ENCODE measurements at places on chromosomes 13 and 19. TPM values are rescaled to one million over a fixed set of nuclear protein-coding genes. Genes with fewer than 3 reads are reported as not detected.

Gene GAPDHS
- not detected for total RNA-seq

- peak; percentile 29 for DNase-seq
Measured at GRCh38 chr19:13441810-13442512, 64.3 kb downstream of the CACNA1A start.

- no peak for DNase-seq
Measured at GRCh38 chr19:53057904-53058580, 13.5 kb downstream of the ERVV-2 start.

DNA sequence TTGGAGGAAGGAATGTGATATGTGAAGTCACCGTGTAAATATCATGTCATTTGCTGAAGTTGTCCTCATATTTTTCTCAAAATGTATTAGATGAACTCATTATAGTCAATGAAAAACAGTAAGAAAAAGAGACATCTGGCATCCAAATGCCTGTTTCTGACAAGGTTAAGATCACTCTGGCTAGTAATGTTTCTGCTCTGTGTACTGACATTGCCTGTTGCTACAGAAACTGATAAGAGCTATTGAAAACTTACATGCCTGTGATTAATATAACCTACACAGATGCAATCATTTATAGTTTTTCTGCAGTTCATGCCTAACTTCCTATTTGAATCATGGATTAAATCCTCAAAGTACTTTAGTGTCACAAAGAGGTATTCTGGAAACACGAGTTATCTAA is 249.8 kb downstream of the NBEA start:
- DNase-seq, result no peak
